ENCODE measurements at places on chromosomes 1 and 21. TPM values are rescaled to one million over a fixed set of nuclear protein-coding genes. Genes with fewer than 3 reads are reported as not detected.

GRCh38 chr1:170267317-170267716 lies 121.6 kb downstream of the NTMT2 start:
- DNase-seq = no peak

GRCh38 chr1:3410142-3410925 lies 44.1 kb upstream of the ARHGEF16 start:
- no peak for DNase-seq

DNA sequence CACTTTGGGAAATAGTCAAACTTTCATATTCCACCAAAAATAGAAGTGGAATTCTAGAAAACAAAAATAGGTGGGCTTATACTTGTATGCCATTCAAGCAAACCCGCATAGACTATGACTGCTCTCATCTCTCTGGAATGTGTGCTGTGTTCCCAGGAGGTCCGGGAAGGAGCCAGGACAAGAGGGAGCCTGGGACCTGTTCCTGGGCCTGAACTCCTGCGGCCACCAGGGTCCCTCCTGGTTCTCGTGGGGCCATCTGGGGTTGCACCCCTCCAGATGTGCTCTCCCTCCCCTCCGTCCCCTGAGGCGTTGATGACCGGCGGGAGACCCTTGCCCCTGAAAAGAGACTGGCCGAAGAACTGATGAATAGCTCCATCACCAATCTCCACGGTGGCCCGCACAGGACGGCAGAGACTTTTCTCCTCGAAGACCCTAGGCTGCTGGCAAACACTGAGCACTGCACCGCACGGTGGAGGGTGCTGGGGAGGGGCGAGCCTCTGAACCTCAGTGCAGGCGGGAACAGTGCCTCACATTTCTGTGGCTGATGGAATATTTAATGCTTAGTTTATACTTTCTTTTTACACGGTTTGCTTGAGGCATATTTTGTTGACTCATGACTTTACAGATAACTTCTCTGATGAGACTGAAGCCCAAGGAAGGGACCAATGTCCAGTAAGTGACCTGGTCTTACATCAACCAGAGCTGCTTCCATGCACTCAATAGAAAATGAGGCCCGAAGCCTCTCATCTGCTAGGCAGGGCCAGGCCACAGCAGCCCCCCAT lies 9.6 kb upstream of the ADARB1 start:
- no peak for DNase-seq

NGF gene
- 14.7 TPM for total RNA-seq

DNA sequence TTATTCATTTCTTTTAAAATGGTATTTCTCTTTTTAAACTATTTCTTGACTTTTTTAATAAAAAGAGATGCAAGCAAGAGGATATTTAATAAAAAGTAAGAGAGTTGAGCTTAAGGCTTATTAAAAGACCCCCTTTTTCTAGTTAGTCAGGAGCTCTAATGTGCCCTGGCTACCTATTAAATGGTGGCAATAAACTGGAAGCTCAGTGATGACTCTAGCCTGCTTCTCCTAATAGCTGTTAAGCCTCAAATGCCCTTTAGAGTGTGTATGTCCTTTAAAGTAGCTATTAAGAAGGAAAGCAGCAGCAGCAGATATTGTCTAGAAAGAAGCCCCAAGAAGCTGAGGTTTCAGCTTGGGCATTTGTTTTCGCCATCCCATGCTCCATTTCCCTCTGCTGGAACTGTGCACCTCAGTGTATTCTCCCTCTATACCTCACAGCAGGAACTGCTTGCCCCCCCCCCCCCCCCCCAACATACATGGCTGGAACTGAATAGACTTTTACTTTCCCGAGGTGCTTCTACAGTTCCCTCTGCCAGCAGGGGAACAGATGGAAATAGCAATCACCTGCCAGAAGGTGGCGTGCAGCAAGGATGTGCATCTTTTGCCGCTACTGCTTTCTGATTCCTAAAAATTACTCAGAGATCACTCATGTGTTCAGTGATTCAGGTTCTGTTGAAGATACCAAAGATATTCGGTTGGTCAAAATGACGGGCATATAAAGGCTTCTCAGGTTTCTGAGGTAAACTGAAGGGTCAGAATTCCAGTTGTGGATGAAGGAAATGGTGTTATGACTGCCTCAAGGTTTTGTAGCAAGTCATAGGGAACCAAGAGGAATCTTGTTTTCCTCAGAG lies 2.5 kb downstream of the RGS4 start:
- no peak for DNase-seq

DNA sequence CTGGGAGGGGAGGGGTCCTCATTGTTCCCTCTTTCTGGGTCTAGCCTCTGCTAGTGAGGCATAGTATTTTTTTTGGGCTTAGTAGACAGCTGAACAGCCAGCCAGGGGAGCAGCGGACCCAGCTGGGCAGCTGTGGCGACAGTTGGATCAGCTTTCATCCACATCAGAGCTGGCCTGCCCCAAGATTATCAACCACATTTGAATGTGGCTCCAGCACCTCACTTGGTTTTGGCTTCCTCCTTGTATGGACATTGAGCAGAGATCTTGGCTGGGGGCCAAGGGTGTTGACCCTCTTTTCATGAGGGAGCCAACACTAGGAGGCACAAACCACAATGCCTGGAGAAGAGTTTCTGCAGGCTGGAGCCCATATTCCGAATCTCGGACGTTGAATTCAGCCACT lies 25.0 kb downstream of the WNT4 start:
- DNase-seq = no peak

DNA sequence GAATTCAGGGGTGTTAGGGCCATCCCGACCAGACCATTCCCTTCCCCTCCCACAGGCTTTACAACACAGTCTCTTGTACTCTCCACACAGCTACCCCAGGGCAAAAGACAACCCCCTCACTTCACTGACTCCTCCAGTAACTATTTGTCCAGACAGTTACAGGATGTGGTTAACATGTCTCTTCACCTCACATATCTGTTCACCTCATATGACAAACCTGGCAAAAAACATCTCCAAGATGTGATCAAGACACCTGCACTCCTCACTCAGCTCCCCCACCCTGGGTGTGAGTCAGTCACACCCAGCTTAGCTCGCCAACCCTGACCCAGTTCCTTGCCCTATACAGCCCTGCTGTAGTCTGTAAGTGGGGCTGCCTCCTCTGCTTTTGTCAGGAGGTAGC lies 490.5 kb upstream of the CHRM3 start:
- DNase-seq = no peak

GRCh38 chr1:9198538-9199361 lies 35.8 kb upstream of the H6PD start:
- no peak for DNase-seq

GJC2 gene
- 2.9 TPM for total RNA-seq

SERPINC1 gene
- 0.63 TPM for total RNA-seq

C1orf185 gene
- not detected for total RNA-seq

- DNase-seq = no peak
Observed at GRCh38 chr1:14135070-14135469, 435.1 kb downstream of the PRDM2 start.

F5 gene
- total RNA-seq = 5.0 TPM

DNA sequence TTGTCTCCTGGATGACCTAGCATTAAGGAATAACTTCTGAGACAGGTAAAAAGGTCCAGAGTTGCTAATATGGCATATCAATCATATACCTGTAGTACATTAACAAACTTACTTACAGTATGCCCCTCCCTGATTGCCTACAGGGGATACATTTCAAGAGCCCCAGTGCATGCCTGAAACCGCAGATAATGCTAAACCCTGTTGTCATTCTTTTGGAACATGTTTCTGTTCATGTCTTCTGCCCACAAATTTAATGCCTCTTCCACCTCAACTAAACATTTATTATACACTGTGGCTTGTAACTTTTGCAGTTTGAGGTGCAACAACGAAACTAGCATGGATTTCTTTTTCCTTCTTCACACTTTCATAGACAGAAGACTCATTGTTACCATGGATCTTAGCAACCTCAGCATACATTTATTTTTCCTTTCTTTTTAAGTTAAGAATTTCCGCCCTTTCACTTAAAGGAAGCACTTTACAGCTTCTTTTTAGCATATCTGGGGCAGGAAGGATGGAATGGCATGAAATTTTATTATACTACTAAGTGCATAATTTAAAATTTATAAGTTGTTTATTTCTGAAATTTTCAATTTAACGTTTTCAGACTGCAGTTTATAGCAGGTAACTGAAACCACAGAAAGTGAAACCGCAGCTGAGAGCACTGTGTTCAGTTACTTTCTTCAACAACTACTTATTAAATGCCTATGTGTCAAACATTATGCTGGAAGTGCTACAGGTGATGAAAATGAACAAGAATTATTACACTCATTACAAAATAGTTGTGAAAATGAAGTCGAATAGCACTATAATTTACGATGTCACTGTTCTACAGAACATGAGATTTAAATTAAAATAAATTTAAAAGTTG lies 25.3 kb downstream of the F13B start:
- no peak for DNase-seq

DNA sequence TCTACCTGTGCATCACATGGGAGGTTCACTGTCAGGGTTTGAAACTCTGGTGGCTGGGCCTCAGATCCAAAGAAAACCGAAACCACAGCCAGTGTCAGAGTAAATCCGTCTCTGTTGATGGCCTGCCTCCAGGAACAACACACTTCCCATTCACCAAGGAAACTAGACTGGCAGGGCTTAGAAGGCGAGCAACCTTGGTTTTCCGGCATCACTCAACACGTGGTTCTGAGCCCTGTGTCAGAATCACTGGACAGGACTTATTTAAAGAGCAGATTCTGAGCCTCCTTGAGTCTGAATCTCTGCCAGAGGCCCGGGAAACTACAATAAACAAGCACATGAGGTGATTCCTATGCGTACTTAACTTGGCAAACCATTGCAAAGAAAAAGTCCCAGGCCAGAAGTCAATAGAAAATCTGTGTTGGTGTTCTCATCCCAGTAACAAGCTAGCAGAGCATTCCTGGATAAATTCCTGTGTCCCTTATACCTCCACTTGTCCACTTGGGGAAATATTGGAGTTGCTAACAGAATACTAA lies 70.0 kb downstream of the KCTD3 start:
- DNase-seq = no peak

DTL gene
- 0.79 TPM for total RNA-seq

GRCh38 chr1:226972931-226973330 lies 32.8 kb downstream of the COQ8A start:
- no peak for DNase-seq

DNA sequence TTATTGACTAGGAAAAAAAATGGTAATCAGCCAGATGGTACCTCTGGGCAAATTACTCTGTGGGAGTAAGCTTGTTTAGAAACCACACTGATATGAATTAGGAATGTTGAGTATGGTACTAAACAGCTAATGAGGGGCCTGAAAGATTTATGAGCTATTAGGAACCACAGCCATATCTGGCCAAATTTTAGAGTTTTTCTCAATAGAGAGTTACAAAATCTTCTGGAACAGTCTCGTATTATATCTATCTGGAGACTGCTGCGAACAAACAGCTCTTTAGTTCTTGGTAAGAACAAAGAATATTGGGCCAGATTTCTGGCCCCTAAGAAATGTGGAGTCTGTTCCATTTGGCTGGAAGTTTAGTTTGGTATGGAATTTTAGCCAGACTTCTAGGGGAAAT lies 4.9 kb upstream of the PODN start:
- DNase-seq = no peak

GRCh38 chr1:37861151-37861550 lies 1.8 kb upstream of the MTF1 start:
- DNase-seq = no peak

VWA5B1 gene
- not detected for total RNA-seq

DNA sequence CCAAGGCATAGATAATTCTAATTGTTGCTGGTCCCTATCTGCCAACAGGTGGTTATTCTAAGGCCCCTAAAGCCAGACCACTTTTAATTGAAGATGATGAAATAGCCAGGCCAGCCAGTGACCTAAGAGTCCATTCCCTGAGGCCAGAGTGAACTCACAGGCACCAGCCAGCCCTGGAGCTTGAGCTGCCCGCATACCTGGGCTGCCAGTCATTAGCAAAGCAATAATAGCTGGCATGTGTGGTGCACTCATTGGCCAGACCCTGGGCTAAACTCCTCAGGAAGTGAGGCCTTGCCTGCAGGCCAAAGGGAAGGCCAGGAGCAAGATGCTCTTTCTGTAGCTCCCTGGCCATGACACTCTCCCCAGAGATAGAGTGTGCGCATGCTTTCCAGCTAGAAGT lies 180.4 kb upstream of the KLHDC7A start:
- DNase-seq = no peak

DNA sequence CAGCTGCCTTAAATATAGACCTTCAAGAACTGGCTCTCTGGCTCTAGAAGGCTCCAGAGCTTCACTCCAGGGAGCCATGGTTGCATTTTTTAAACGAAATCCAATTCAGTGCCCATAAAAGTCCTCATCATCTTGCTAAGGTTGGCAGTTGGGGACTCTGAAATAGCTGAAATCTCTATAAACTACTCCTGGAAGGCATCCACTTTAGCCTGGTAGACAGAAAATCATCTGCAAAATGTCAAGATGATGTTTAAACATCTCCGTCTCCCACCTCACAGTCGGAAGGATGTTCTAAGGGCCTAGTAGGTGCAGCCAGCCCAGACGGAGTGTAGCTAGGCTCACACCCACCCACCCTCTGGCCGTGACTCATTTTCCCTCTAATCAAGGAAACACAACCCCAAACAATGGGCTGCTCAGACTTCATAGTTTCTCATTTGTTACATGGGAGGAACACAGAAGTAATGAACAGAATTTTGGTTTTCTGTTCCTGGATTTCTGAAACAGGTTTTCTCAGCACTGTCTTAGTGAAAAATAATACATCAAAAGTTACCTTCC lies 235.4 kb upstream of the KAZN start:
- DNase-seq = no peak

DNA sequence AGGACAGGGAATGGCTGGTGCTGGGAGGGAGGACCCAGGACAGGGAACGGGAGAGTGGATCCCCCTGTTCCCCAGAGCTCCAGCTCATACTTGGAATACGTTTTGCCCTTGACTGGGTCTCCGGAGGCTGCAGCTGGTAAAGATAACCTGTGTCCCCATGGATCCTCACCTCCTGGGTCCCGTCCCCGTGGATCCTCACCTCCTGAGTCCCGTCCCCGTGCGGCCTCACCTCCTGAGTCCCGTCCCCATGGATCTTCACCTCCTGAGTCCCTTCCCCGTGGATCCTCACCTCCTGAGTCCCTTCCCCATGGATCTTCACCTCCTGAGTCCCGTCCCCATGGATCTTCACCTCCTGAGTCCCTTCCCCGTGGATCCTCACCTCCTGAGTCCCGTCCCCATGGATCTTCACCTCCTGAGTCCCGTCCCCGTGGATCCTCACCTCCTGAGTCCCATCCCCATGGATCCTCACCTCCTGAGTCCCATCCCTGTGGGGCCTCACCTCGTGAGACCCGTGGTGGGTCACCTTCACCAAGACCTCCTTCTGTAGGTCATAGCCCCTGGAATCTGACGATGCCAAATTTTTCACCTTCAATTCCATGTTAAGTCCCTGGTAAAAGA lies 61.4 kb downstream of the SCCPDH start:
- DNase-seq = no peak
